Prostate gland (tissue), 2 donors: ENCODE measurements at places on chromosomes 2 and 18. TPM values are rescaled to one million over a fixed set of nuclear protein-coding genes. Genes with fewer than 3 reads are reported as not detected.

PAX8 gene
- 3.8 TPM for total RNA-seq

UGT1A4 gene
- not detected for total RNA-seq

SDC1 gene
- total RNA-seq = 103 TPM

- no peaks in the 10 kb centered on the region for H3K36me3 ChIP-seq
- no peaks in the 10 kb centered on the region for H3K4me1 ChIP-seq
These were observed 7.9 kb downstream of the IL1RL2 start for GRCh38 chr2:102194609-102195268.

DNA sequence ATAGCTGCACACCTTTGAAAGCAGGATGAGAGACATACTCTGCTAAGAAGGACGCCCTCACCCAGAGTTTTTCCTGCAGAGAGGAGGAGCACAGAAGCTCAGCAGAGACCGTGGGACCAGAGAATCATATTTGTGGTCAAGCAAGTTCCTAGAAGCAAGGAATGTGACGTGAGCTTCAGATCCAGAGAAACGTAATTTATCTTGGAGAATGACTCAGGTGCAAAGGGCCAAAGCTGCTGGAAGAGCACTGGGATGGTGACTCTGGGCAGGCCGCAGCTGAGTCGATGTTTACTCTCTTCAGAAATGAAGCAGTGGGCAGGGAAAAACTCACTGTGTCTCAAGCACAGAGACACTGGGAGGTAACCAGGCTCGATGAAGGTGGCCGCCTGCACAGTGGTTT is 50.1 kb upstream of the IGFBP2 start:
- no peak for DNase-seq
- no peaks in the 10 kb centered on the region for H3K4me1 ChIP-seq
- no peaks in the 10 kb centered on the region for H3K36me3 ChIP-seq
- H3K4me3 ChIP-seq = no peak overlapping the region

DNA sequence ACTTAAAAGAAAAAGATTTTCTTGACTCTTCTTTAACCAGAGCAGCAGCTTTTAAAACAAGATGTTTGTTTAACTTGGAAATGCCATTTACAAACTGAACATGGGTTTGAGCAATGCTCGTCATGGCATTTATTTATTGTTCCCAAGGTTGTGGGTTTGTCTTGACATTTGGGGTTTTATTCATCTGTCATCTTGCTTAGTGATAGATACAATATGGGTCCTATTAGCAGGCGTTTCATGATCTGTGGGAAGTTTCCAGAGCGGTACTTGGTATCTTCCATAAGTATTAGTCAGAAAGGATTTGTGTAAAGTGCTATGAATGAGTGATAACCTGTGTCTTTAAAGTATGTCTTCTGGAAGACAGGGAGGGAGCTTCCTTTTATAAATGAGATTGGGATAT is 29.9 kb upstream of the MGAT5 start:
- H3K36me3 ChIP-seq = no peaks in the 10 kb centered on the region
- H3K4me1 ChIP-seq = no peaks in the 10 kb centered on the region
- no peaks in the 10 kb centered on the region for H3K27me3 ChIP-seq
- no peak overlapping the region for H3K27ac ChIP-seq
- no peak for DNase-seq
- no peak overlapping the region for H3K4me3 ChIP-seq

DNA sequence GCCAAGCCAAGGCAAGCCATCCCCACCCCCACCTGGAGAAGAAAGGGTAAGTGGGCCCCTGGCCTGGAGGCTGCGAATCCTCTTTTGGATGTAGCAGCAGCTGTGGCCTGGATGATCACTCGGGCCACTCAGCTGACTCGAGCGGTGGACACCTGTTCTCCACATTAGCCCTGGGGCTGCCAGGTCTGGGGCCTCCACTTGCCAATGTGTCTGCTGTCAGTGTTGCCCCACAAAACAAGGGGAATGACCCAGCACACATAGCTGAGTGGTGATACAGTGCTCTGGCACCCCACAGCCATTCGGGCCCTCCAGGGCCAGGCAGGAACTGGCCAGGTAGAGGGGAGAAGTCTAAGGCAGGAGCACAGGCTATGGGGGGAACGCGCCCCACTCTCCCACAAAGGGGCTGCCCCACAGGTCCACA is 2.6 kb downstream of the STK25 start:
- H3K4me1 ChIP-seq = peaks cover 4% of the 10 kb centered on the region
- H3K27ac ChIP-seq = no peak overlapping the region
- no peaks in the 10 kb centered on the region for H3K36me3 ChIP-seq
- H3K27me3 ChIP-seq = no peaks in the 10 kb centered on the region
- DNase-seq = no peak
- H3K4me3 ChIP-seq = no peak overlapping the region

DNA sequence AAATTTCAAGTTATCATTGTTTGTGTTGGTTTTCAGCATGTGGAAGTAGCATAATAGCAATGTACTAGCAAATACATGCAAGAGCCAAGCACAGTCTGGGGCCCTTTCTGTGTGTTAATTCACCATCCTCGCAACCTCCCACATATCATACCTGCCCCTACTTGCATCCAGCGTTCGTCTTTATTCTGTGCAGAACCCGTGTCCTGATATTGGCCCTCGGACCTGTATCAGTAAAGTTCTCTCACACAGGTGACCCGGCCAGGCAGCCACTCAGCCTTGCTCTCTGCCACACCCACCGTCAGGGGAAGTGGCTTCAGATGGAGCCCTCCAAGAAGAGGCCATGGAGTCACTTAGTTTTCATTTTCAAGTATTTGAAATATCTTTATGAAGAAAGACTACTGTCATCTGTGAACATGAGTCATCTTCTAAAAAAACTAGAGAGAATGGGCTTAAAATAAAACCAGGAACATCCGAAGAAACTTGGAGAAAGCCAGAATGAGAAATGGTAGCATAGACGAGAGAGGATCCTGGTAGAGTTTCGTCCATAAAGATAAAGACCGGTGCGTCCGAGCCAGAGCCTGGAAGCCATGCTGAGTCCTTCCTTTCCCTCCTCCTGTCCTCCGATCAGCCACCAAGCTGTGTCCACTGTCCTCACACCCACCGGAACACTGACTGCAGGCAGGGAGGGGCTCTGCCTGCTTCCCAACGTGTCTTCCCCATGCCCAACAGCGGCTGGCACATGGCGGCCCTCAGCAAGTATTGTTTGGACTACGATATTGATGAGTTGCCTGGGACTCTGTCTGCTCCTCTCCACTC is 57.3 kb upstream of the RPL31 start:
- no peak overlapping the region for H3K4me3 ChIP-seq
- H3K27ac ChIP-seq = no peak overlapping the region
- no peaks in the 10 kb centered on the region for H3K27me3 ChIP-seq
- H3K36me3 ChIP-seq = no peaks in the 10 kb centered on the region
- H3K4me1 ChIP-seq = no peaks in the 10 kb centered on the region
- no peak for DNase-seq

GRCh38 chr2:215505044-215505786 is 69.3 kb upstream of the FN1 start:
- DNase-seq = no peak
- H3K36me3 ChIP-seq = no peaks in the 10 kb centered on the region
- H3K4me1 ChIP-seq = no peaks in the 10 kb centered on the region
- no peak overlapping the region for H3K27ac ChIP-seq
- H3K27me3 ChIP-seq = no peaks in the 10 kb centered on the region
- H3K4me3 ChIP-seq = no peak overlapping the region

SNRPD1 gene
- 6.0 TPM for total RNA-seq

ZEB2 gene
- total RNA-seq = 13.1 TPM

- H3K36me3 ChIP-seq = no peaks in the 10 kb centered on the region
- H3K27ac ChIP-seq = no peak overlapping the region
- no peak overlapping the region for H3K4me3 ChIP-seq
These were observed 29.2 kb downstream of the GPC1 start for GRCh38 chr2:240464514-240465241.

DNA sequence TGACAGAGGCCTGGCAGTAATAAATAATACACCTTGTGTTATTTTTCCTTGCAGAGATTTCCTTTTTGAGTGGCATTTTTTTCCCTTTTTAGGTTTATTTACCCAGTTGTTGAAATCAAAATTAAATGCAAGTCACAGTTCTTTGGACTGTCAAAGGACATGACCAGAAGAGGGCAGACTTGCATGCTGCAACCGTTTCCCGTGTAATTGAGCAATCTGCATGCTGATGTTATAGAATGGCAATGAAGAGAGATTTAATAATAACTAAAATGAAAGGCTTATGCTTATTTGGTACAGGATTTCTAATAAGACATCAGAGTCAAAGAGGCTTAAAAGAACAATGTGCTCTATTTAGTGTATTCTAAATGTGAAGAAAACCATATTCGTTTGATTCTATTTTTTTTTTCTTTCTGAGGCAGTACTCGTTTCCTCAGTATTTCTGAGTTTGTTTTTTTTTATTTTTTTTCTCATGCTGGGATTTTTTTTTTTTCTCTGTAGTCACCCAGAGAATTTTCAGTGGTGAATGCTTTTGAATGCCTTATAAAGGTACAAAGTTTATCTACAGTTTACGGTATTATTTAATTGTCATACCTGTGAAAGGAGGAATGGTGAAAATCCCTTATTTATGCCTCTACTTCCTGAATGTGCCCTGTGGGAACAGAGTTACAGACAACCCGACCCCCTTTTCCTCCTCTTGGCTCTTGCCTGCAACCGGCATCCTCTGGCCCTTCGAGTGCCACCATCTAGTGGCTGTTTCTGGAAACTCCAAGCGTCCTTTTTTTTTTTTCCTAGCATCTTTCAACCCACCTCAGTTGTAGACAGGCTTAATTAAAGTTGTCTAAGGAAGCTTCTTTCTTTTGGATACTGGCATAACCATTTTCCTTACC is 368.5 kb downstream of the LRRTM1 start:
- no peak overlapping the region for H3K27ac ChIP-seq
- no peaks in the 10 kb centered on the region for H3K36me3 ChIP-seq
- DNase-seq = peak; percentile 9
- no peaks in the 10 kb centered on the region for H3K4me1 ChIP-seq

- H3K36me3 ChIP-seq = no peaks in the 10 kb centered on the region
- H3K27ac ChIP-seq = peak overlapping the region; percentile 36
These were observed 173.3 kb upstream of the ZFP36L2 start for GRCh38 chr2:43399515-43400264.

DNA sequence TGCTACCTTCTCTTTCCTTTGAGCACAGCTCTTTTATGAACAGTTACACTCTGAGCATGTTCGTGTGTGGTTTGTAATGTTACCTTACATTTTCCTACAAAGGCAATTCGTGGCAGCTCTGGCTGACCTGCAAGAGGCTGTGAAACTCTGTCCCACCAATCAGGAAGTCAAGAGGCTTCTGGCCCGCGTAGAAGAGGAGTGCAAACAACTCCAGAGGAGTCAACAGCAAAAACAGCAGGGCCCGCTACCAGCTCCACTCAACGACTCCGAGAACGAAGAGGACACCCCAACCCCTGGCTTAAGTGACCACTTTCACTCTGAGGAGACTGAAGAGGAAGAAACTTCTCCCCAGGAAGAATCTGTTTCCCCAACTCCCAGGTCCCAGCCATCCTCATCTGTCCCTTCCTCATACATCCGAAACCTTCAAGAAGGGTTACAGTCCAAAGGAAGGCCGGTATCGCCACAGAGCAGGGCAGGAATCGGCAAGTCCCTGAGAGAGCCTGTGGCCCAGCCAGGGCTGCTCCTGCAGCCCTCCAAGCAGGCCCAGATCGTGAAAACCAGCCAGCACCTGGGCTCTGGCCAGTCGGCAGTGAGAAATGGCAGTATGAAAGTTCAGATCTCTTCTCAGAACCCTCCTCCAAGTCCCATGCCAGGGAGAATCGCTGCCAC is 56.9 kb downstream of the WDSUB1 start:
- H3K27ac ChIP-seq = no peak overlapping the region
- H3K4me3 ChIP-seq = no peak overlapping the region
- no peaks in the 10 kb centered on the region for H3K27me3 ChIP-seq
- DNase-seq = no peak
- H3K36me3 ChIP-seq = no peaks in the 10 kb centered on the region

DNA sequence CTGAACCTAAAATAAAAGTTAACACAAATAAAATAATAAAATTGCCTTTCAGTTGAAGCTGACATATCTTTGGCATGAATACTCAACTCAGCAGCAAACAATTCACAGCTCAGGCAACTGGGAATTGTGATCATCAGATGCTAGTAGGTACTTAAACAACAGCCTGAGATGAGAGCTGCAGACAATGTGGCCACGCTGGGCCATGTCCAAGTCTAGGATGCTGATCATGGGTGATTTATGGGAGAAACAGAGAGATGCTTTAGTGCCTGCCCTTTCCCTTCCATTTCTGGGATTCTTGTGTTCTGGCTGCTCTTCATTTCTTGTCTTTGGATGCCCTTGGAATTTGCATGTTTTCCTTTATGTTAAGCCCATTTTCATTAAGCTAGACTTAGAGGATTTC is 212.4 kb upstream of the CWC22 start:
- no peaks in the 10 kb centered on the region for H3K27me3 ChIP-seq
- H3K27ac ChIP-seq = no peak overlapping the region
- no peak for DNase-seq
- no peaks in the 10 kb centered on the region for H3K36me3 ChIP-seq
- no peak overlapping the region for H3K4me3 ChIP-seq
- no peaks in the 10 kb centered on the region for H3K4me1 ChIP-seq

DNA sequence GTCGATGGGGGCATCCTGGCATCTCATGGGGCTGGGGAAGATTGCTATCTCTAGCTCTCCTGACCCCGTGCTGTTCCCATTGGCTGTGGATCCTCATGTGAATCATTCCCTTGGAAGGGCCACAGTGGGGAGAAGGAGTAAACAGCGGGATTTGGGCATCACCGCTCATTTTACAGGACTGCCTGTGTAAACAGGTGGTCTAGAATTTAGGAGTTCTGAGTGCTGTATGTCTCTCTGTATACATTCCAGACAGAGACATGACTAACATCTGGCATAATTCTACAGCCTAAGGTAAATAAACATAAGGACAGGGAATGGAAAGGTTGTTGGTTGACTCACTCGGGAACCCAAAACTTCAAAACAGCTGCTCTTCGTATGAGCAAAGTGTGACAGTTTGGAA is 92.7 kb downstream of the COPS8 start:
- no peaks in the 10 kb centered on the region for H3K4me1 ChIP-seq
- H3K27me3 ChIP-seq = no peaks in the 10 kb centered on the region
- no peak for DNase-seq
- no peak overlapping the region for H3K4me3 ChIP-seq
- no peak overlapping the region for H3K27ac ChIP-seq
- no peaks in the 10 kb centered on the region for H3K36me3 ChIP-seq

MROH2A gene
- not detected for total RNA-seq

GRCh38 chr18:12819322-12819721 is 64.7 kb downstream of the PTPN2 start:
- no peak for DNase-seq
- H3K36me3 ChIP-seq = no peaks in the 10 kb centered on the region
- no peak overlapping the region for H3K27ac ChIP-seq
- H3K27me3 ChIP-seq = no peaks in the 10 kb centered on the region

PRSS56 gene
- not detected for total RNA-seq
